Globus pallidus (tissue), 1 donor: ENCODE measurements at places on chromosomes 1 and 21.

GRCh38 chr1:8406011-8406410 is 88.1 kb downstream of the SLC45A1 start:
- DNase-seq: no peak

- DNase-seq: no peak
Observed at GRCh38 chr1:51310871-51311613, 19.3 kb downstream of the TTC39A start.

DNA sequence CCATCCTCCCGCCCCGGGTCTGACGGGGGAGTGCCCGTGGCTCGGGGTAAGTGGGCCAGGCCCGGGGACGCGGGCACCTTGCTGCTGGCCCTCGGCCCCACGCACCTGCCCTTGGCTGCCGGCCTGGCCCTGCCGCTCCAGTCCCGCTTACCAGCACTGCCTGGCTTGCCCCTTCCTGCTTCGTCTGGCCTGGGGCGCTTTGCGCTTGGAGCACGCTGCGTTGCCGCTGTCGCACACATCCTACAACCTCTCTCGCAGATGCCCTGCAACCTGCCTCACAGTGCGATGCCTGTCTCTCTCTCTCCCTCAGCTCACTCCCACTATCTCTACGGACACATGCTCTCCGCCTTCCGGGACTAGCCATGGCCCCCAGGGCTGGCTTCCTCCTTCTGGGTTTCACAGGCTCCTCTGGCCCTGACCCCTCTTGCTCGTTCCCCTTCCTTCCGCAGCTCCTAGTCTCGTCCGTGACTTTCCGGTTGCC is 9.7 kb downstream of the MYOG start:
- no peak for DNase-seq

DNA sequence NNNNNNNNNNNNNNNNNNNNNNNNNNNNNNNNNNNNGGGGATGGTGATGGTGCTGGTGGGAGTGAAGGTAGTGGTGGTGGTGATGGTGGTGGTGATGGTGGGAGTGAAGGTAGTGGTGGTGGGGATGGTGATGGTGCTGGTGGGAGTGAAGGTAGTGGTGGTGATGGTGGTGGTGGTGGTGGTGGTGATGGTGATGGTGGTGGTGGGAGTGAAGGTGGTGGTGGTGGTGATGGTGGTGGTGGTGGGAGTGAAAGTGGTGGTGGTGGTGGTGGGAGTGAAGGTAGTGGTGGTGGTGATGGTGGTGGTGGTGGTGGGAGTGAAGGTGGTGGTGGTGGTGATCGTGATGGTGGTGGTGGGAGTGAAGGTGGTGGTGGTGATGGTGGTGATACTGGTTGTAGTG is 93.6 kb downstream of the CRYAA start:
- no peak for DNase-seq

DNA sequence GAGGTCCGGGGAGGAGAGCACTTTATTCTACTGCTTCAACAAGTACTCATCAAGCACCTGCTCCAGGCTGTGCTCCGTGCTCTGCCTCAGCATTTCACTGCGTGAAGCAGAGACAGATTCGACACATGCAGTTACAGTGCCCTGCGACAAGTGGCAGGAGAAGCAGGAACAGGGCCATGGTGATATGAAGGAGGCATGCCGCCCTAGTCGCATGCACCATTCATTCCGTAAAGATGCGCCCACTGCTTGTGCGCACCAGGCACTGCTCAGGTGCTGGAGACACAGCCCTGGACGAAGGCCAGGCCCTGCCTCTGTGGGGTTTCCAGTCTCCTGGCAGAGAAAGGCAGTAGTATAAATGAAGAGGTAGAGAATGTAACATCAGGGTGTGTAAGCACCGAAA is 206.6 kb downstream of the HIVEP3 start:
- DNase-seq: no peak
